ENCODE measurements at places on chromosomes 6 and 20. TPM values are rescaled to one million over a fixed set of nuclear protein-coding genes. Genes with fewer than 3 reads are reported as not detected.

GRM1 gene
- total RNA-seq: under 0.01 TPM

RAET1L gene
- total RNA-seq: not detected

LGSN gene
- total RNA-seq: not detected

ABHD16B gene
- total RNA-seq: not detected

ARMH2 gene
- total RNA-seq: not detected

KIFC1 gene
- total RNA-seq: 1.1 TPM

COX4I2 gene
- total RNA-seq: 7.1 TPM
